ENCODE measurements at places on chromosomes 11 and 22.

GRCh38 chr22:28348613-28349609 is 330.7 kb downstream of the TTC28 start:
- DNase-seq = no peak

- no peak for DNase-seq
Observed at GRCh38 chr11:126328938-126329643, 25.2 kb downstream of the DCPS start.

DNA sequence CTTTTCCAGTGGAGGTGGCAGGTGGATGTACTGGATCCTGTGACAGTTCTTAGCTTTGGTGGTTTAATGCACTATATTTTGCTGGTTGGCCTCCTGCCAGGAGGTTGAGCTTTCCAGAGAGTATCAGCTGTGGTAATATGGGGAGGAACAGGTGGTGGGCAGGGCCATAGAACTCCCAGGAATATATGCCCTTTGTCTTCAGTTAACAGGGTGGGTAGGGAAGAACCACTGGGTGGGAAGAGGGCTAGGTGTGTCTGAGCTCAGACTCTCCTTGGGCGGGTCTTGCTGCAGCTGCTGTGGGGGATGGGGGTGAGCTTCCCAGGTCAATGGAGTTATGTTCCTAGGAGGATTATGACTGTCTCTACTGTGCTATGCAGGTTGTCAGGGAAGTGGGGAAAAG is 203.8 kb downstream of the DLG2 start:
- no peak for DNase-seq

- no peak for DNase-seq
Observed at GRCh38 chr11:113685654-113686359, 20.3 kb downstream of the TMPRSS5 start.

- peak; percentile 40 for DNase-seq
Observed at GRCh38 chr22:23531966-23532705, 48.0 kb downstream of the IGLL1 start.

DNA sequence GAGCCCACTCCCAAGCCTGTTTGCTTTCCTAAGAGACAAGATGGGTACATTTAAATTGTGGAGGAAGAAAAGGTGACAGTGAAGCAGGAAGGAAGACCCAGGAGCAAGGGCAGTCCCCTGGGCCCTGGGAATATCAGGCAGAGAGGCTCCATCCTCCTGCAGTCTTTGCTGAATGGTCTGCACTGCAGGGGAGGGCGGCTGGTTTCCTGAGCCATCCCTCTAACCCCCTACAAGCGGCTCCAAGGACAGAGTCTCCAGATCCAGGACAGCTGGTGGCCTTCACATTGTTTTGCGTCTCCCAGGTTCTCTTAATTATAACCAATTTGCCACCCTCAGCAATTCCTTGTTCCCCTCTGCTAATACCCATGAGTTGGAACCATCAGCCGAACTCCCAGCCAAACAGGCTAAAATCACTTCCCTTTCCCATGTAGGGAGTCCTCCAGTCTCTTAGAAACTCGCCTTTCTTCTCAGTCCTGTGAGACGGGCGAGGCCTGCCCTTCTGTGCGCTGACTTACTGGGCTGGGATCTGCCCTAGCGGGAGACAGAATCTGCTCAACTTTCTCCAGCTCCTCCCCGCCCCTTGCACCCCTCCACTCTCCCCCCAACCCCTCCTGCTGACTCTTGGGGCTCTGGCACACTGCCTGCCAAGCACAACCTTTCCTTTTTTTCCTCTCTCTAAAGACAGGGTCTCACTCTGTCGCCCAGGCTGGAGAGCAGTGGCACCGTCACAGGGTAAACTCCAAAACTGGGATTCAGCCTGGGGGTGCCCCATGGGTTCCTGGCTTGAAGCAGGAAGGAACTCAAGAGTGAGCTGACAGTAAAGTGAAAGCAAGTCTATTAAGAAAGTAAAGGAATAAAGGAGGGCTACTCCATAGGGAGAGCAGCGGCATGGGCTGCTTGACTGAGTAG is 53.4 kb upstream of the EMID1 start:
- no peak for DNase-seq
